ENCODE measurements at places on chromosomes 6 and 20. TPM values are rescaled to one million over a fixed set of nuclear protein-coding genes. Genes with fewer than 3 reads are reported as not detected.

GRCh38 chr6:148440877-148441453, 98.3 kb downstream of the SASH1 start:
- peak; percentile 97 for DNase-seq

GRCh38 chr6:52590152-52590891, 13.5 kb upstream of the TRAM2 start:
- DNase-seq = peak; percentile 84

DNA sequence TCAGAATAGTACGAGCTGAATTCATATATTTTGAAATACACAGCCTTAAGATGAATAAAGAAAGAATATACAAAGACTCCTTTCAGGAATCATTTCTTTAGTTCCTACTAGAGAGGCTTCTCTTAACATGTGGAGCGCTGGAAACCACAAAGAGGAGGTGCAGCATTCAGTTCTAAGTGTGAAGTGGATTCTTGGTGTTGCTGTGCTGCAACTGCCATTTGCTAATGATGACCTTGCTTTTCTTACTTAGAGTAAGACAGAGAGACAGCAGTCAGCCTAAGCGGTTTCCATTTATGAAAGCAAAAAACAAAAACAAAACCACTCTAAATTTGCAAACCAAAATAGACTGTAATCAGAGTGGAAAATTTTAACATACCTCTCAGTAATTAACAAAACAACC, 629.0 kb downstream of the EPHA7 start:
- no peak for DNase-seq

- no peak for DNase-seq
These were observed 208.5 kb downstream of the EPHA7 start for GRCh38 chr6:93210908-93211307.

DNA sequence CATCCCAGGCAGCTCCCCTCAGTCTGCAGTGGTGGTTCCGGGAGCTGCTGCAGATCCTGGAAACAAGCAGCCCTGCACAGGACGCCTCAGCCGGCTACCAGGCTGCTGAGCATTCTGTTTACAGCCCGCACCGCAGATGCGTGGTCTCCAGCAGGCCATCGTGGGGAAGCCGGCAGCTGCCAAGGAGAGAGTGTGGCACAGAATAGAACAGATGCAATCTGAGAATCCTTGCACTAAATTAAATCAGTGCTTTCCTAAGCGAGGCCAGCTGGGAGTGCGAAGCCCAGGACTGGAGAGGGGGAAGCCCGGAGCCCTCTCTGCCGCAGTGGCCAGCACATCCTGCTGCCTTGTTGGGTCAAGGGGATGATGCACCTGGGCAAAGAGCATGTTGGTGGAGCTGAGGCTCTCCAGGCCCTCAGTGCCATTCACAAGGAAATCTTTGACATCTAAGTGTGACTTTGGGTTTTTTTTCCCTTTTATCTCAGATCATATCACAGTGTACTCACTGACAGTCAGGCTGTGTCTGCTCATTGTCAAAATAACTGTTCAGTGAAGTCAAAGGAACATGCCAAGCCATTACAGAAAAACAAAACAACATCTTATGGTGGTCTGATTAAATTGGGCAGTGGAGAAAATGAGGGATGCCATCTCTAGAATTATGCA, 118.1 kb downstream of the SYNDIG1 start:
- DNase-seq = no peak

GRCh38 chr6:45052325-45052724, 275.8 kb upstream of the RUNX2 start:
- peak; percentile 56 for DNase-seq

DNA sequence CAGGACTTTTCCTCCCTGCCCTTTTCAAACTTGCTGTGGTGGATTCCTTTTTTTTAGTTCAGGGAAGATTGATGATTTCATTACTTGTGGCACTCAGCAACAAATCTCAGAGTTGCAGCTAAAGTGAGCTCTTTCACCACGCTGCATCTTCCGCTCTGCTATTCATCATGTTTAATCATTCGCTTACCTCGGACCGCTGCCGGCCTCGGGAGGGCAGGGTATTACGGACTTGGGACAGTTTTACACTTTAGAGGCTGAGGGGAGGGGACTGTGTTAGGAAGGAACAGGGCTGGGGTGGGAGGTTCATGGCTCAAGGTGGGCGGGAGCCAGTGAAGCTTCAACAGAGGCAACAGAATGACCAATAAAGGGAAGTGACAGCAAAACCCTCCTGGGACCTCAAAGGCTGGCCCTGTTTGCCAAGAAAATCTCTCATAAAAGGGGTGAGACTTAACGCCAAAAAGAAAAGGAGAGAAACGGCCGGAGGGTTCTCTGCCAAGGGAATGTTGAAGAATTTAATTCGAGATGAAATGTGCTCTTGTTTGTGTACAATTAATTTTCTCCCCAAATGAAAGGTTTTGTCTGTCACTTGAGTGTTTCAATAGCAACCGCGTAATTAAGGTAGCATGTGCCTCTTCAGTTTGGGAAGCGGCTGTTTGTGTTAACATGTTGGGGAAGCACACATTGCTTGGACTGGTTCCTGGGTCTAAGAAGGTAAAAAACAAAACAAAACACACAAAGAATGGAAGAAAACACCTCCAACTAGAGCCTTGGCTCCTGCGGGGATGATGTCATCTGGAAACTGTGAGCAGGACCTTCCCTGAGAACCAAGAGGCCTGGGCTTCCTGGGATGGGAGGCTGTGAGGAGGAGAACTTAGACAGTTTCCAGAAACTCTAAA, 72.5 kb upstream of the SULF2 start:
- DNase-seq = peak; percentile 90

GRCh38 chr20:44732327-44732726, 13.3 kb upstream of the KCNK15 start:
- DNase-seq = peak; percentile 51

DNA sequence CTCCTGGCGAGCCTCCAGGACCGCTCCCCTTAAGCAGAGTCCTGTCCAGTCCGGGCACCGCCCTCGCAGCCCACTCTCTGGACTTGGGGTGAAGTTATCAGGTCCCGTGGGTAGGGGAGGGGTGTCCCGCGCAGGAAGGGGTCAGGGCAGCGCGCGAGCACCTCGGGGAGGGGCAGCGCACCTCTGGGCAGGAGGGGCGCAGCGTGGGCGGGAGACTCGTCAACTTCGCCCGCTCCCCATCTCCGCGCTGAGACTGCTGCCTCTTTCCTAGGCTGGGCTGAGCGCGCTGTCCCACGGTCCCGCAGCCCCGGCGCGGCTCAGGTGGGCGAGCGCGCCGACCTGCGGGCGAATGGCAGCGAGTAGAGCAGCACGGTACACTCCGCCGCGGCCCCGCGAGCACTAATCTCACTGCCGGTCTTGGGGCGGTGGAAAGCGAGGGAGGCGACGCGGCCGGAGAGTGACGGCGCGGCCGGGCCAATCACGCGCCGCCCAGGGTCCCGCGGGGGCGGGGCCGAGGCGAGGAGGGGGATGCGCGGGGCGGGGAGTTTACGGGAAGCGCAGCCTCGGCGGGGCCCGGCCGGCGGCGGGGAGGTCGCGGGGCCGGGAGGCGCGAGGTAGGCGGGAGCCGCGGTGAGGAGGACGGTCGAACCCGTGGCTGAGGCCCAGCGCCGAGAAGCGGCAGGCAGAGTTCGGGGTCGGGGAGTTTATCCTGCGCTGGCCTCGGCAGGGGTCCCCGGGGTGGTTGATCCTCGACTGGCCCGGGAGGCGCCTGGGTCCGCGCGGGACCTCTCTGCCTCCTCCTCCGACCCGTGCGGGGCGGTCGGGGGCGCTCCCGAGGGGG, at the start of gene MAN1A1:
Gene MAN1A1, minus strand, starts transcription at position 401 of the 841 bp plus-strand sequence. CDS start 696 bp downstream, outside the sequence.
- peak; percentile 68 for DNase-seq

DNA sequence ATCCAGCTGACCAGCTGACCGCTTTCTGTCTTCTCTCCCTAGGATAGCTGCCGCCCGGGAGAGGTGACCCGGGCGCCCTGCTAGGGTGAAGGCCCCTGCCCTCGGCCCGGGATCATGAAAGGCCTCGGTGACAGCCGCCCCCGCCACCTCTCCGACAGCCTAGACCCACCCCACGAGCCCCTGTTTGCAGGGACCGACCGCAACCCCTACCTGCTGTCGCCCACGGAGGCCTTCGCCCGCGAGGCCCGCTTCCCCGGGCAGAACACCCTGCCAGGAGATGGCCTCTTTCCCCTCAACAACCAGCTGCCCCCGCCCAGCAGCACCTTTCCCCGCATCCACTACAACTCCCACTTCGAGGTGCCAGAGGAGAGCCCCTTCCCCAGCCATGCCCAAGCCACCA, 109.7 kb upstream of the MYL9 start:
- DNase-seq = no peak

- DNase-seq = peak; percentile 54
These were observed 293.7 kb upstream of the TCF21 start for GRCh38 chr6:133595111-133595761.

- no peak for DNase-seq
These were observed 849.9 kb upstream of the EPHA7 start for GRCh38 chr6:94269256-94269655.

GRCh38 chr20:1722513-1723050, 65.0 kb upstream of the SIRPG start:
- peak; percentile 23 for DNase-seq

DNA sequence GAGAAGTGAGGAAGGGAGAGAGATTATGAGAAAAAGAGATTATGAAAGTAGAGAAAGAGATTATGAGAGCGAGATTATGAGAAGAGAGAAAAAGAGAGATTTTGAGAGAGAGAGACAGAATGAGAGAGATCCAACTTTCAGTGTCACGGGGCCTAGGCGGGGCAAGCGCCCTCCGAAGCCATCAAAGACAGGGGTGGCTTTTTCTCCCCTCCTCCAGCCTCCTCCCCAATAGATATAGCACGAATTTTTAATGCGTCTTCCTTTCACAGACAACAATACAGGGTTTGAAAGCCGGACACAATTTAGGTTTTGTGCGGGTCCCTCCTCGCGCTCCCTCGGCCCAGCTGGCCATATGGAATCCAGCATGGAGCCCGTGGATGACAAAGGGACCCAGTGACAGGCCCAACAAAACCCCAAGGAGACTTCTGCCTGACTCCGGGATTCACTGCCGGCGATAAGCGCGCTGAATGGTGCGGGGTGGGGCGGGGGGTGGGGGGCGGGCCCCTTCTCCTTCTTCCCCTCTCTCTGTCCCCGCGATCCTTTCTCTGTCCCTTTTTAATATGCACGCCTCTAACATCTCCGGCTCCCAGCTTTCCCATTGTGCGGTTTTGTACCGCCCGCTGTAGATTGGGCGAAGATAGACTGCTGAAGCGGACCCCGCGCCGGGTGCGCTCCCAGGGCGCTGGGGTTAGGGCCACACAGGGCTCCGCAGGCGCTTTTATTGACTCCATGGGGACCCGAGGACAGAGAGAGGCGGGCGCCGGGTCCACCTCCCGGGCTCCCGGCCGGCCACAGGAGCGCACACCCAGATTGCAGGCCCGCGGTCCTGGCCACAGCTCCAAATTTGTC, 5.4 kb downstream of the NKX2-2 start:
- DNase-seq = no peak

GRCh38 chr6:105537981-105538578, 135.2 kb upstream of the PREP start:
- no peak for DNase-seq

DNA sequence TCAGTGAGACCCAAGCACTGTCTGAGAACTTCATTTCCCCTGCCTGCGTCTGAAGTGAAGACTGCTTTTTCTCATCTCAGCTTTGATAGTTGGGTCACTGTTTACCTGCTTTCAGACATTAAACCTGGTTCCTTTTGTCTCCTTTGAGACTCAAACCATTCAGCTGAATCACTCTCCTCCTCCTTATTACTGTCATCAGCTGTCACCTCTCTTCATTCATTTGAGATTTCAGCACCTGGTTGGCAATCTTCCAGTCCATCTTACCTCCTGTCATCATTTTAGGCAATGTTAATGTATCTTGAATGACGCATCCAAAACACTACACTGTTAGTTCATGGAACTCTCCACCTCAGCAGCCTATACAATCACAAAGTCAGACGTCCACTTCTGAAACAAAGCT, 34.3 kb upstream of the SOX4 start:
- no peak for DNase-seq

- peak; percentile 67 for DNase-seq
These were observed 714.6 kb downstream of the CD109 start for GRCh38 chr6:74410630-74411029.

- no peak for DNase-seq
These were observed 29.9 kb upstream of the SLC23A2 start for GRCh38 chr20:5031206-5031557.

GRCh38 chr20:19860737-19861136, 102.7 kb downstream of the RIN2 start:
- DNase-seq = no peak

GRCh38 chr6:43428112-43428570, 800 bp downstream of the ABCC10 start:
- DNase-seq = no peak

- no peak for DNase-seq
These were observed 381.7 kb upstream of the POU3F2 start for GRCh38 chr6:98452685-98453084.

HS3ST5 gene
- not detected for total RNA-seq

OR2J3 gene
- not detected for total RNA-seq

YIPF3 gene
- 194 TPM for total RNA-seq

EYA2 gene
- 0.15 TPM for total RNA-seq

ZNF831 gene
- not detected for total RNA-seq

ADGRG6 gene
- total RNA-seq = 8.8 TPM

AKAP12 gene
- 28.4 TPM for total RNA-seq

IRF4 gene
- total RNA-seq = not detected

DDRGK1 gene
- total RNA-seq = 79.5 TPM

SAPCD1 gene
- total RNA-seq = 1.7 TPM

LRRC73 gene
- total RNA-seq = 0.32 TPM

OR12D2 gene
- total RNA-seq = not detected

DDX43 gene
- total RNA-seq = not detected

OPRM1 gene
- total RNA-seq = not detected

LIN28B gene
- 0.07 TPM for total RNA-seq

LINC00237 gene
- not detected for total RNA-seq

Measured in M059J (cell line).